ENCODE measurements at places on chromosomes 12 and 14.

- no peak for DNase-seq
These were observed 92.8 kb downstream of the NINJ2 start for GRCh38 chr12:570435-570920.

DNA sequence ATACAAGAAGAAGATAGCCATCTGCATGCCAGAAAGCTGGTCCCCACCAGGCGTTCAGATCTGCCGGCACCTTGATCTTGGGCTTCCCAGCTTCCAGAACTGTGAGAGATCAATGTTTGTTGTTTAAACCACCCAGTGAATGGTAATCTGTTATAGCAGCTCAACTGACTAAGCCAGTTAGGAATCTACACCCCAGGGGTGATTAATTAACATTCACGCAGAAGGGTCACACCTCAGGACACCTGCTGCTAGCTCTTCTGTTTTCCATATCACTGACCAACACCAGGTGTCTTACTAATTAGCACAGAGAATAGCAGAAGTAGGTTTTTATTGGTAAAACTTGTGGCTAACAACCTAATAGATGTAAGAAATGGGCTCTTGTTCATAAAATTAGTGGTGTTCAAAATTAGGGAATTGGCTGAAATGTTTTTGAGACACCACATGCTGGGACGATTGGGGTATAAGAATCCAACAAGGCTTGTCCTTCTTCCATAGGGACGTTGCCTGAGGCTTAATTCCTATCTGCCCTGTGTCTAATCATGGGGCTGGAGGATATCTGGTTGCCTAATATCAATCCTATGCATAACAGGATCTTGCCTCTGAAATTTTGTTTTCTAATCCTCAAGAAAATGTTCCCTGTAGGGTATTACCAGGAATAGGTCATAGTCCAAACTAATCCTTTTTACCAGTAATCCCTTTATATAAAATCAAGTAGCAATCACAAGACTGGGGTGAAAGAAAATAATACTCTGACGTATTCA is 42.0 kb upstream of the CHST11 start:
- DNase-seq: no peak

DNA sequence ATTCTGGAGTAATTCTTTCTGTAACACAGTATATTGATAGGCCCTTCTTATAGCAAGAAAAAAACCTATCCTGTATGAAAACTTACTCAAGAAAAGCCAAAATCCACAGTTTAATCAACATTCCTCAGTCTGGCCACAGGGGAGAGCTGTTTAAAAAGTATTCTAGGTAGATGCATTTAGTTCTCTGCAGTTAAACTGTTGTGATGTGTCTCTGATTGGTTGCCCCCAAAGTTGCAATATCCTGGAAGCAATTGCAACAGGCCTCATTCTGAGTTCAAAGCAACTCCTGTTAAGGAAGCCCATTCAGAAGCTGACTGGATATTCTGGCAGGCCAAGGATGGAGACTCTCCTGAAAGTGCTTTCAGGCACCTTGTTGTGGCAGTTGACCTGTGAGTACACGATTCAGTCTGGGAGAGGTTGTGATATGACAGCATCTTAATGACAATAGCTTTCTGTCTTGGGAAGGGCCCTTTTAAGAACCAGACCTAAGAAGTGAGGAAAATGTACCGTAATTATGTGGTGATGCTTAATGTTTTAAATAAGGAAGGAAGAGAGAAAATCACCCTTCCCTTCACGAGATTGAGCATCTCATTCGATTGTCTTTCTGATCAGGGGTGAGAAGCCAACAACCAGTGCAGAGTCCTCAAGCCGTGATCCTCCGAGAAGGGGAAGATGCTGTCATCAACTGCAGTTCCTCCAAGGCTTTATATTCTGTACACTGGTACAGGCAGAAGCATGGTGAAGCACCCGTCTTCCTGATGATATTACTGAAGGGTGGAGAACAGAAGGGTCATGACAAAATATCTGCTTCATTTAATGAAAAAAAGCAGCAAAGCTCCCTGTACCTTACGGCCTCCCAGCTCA is 420.7 kb downstream of the DAD1 start:
- DNase-seq: no peak

GRCh38 chr12:47317175-47317915 is 237.6 kb upstream of the AMIGO2 start:
- peak; percentile 47 for DNase-seq

GRCh38 chr12:91817517-91817916 is 328.1 kb downstream of the BTG1 start:
- no peak for DNase-seq

DNA sequence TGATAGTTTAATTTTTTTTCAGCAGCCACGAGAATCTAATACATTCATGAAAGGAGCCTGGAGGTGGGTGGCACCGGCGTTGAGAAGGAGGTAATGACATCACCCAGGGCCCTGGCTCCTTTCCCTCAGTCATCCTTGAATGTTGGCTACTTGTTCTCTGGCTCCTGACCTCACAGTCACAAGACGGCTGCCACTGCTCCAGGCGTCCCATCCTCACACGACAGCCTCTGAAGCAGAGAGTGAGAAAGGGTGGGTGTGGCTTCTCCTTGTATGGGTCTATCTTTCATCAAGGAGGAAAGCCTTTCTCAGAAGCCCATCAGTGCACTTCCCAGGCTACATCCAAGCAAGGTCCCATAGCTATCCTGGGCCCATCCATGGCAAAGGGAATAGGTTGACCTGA is 207.6 kb upstream of the C14orf180 start:
- DNase-seq: no peak

DNA sequence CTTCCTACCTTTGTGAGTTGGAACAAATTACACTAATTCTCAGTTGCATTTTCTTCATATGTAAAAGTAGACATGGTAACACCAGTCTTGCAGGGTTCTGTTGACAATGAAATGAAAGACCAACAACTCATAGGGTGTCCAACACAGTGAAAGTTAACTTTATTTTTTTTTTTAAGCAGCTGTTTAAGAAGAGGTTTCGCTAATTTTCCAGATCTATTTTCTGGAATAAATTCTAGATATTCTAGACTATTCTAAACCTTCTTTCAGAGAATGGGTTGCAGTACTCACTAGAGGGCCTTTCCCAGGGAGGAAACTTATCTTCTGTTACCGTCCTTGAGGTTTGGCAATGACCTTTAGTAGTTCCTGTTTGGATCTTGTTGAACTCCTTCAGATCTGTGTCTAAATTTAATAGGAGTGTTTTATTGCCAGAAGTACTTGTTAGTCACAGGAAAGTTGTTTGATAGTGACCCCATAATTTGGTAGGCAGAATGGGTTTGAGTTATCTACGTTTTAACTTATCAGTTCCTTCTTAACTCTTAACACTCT is 2.8 kb upstream of the ART4 start:
- peak; percentile 69 for DNase-seq

DNA sequence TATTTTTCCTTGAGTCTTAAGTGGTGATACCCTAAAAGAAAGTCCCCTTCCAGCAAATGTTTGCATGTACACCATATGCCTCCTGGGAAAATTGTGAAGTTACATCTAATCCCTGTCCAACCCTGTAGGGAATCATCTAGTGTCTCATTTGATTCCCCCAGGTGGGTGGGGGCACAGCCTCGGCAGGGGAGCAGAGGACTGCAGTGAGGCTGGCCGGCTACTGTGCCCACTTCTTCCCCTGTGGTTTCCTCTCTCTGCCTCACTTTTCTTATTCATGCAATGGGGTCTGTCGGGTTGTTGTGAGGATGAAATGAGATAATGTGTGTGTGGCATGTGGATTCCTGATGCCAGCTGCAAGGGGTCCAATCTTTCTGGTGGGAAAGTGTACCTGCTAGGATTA is 6.0 kb downstream of the PAPLN start:
- DNase-seq: no peak

GRCh38 chr14:101155575-101155974 is 252.1 kb upstream of the RTL1 start:
- no peak for DNase-seq

DNA sequence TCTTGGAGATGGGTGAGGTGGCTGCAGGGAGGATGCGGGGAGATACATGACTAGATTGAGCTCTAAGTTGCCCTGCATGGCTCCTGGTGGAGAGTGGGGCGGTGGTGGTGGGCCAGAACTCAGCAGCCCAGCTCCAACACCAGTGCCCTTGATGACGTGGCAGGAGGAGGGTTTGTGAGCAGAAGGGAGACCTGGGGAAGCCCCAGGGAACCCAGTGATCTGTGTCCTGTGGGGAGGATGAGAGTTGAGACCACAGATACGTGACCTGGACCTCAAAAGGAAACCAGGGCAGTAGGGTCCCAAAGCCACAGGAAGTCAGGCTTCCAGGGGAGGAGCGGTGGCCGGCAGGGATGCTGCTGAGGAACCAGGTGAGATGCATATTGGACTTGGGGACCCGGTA is 989.1 kb upstream of the TMEM132C start:
- DNase-seq: no peak

- no peak for DNase-seq
These were observed 264.0 kb downstream of the EGLN3 start for GRCh38 chr14:33686856-33687255.

GRCh38 chr12:23634344-23634743 is 315.1 kb downstream of the SOX5 start:
- DNase-seq: no peak

DNA sequence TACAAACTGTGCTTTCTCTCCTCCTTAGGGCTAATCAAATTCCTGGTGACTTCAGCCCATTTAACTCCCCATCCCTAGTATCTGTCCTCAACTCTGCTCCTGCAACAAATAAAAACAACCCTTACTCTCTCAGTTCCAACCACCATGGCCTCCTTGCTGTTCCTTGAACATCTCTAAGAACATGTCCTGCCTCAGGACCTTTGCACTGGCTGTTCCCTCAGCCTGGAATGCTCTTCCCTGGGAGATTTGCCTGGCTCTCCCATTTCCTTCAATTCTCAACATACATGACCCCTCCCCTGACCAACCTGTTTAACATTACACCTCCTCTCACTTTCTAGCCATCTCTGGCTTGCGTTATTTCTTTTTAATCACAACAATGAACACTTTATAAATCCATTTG is 170.5 kb downstream of the PTPN11 start:
- no peak for DNase-seq

DNA sequence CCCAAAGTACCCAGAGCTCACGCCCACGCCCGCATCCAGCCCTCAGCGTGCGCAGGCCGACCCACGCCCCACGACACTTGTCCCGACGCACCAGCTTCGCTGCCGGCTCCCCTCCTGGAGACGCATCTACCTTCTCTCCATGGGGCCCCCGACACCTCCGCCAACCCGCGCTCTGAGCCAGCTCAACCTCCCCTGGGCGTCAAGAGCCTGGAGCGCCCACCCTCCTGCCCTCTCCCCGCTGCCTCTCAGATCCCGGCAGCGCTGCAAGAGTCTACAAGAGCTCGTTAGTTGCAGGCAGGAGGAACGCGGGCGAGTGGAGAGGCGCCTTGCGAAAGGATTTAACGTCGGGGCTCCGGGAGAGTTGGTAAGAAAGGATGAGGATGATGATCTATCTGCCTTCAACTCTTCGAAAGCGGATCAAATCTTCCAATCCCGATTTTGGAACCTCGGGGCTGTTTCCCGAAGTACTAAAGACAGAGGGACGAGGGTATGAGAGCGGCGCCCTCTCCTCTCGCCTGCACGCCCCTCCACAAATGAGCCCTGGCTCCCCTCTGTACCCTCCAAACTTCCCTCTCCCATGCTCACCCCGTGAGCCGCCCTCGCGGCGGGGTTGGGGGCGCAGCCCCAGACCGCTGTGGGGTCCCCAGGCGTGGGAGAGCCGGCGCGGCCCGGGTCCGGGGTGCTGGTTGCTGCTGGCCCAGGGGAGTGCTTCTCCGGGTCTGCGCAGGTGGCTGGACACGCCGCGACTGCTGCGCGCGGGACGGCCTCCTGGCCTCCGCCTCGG is 979 bp downstream of the LTBP2 start:
- no peak for DNase-seq

GRCh38 chr12:19316425-19316824 is 122.9 kb upstream of the AEBP2 start:
- DNase-seq: no peak

GRCh38 chr12:75194250-75194649 is 15.4 kb downstream of the KCNC2 start:
- no peak for DNase-seq

DNA sequence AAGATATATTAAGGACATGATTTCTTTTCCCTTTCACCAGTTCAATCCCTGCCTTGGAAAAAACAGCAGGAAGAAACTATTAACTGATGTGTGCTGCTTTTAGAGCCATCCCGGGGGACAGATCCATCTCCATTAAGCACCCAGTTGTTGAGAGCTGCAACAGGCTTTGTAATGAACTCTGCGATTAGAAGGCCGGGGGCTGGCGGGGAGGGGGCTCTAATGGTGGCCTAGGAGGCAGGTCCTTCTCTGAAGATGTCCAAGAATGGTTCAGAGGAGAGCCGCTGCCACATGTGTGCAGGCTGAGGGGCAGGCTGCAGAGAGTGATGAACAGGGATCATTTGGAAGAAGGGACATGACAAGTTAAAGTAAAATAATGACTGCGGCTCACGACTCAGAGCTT is 67.8 kb downstream of the GALNT8 start:
- DNase-seq: no peak

DNA sequence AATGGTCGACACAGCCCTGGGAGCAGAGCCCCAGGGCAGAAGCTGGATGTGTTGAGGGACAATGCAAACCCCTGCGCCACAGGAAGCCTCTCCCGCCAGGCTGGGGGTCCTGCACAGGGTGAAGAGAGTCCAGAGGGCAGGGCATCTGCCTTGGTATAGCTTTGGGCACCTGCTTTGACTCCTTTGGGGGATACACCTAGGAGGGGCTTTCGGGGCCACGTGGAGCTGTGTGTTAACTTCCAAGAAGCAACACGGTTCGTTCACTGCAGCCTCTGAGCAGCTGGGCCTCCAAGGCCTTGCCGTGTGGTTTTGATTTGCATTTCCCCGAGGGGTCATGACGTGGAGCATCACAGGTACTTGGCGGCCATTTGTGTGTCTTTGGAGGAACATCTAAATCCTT is 5.8 kb upstream of the PUS1 start:
- DNase-seq: no peak

DNA sequence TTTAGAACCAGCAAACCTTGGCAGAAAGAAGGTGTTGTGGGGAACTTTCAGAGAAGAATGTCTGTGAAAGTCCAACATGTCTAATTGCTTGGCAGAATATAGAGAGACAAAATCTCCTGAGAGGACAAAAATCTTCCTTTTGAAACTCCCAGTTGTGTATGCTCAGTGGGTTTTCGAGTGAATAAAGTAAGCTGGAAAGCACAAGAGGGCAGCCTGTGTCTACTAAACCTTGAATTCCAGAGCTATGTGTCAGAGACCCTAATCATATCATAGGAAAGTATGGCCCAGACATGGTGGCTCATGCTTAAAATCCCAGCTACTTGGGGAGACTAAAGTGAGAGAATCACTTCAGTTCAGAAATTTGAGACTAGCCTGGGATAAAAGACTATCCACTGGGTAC is 661.2 kb downstream of the SLC16A7 start:
- no peak for DNase-seq

GRCh38 chr14:98651037-98651436 is 621.0 kb downstream of the BCL11B start:
- DNase-seq: no peak

DNA sequence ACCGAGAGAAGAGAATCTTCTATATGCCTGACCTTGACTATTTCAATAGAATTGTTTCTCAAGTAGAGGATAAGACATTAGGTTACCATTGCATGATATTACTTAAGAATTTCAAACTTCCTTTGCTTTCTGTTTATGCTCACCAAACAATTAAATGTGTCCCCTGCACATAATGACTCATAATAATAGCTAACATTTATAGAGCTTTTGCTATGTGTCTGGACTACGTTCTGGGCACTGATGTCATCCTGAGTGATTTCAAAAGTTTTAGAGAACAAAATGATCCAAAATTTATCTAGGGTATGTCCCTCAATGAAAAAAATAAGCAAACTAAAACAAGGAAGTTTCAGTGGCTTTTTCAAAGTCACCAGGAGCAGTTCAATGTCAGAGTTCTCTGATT is 38.8 kb downstream of the SLC15A5 start:
- no peak for DNase-seq

- DNase-seq: no peak
These were observed 56.6 kb downstream of the ZFYVE21 start for GRCh38 chr14:103772078-103772712.

Measured in suppressor macrophage (primary cell).